Upper lobe of left lung (tissue), 6 donors: ENCODE measurements at places on chromosomes 5 and 9. TPM values are rescaled to one million over a fixed set of nuclear protein-coding genes. Genes with fewer than 3 reads are reported as not detected.

PAX5 gene
- 0.11 TPM for total RNA-seq

GRCh38 chr5:59528202-59528862 lies 365.2 kb downstream of the PDE4D start:
- DNase-seq = no peak
- no peak overlapping the region for H3K27ac ChIP-seq
- no peak overlapping the region for H3K4me3 ChIP-seq
- H3K4me1 ChIP-seq = no peaks in the 10 kb centered on the region
- H3K27me3 ChIP-seq = no peaks in the 10 kb centered on the region

DIAPH1 gene
- total RNA-seq = 106 TPM

DNA sequence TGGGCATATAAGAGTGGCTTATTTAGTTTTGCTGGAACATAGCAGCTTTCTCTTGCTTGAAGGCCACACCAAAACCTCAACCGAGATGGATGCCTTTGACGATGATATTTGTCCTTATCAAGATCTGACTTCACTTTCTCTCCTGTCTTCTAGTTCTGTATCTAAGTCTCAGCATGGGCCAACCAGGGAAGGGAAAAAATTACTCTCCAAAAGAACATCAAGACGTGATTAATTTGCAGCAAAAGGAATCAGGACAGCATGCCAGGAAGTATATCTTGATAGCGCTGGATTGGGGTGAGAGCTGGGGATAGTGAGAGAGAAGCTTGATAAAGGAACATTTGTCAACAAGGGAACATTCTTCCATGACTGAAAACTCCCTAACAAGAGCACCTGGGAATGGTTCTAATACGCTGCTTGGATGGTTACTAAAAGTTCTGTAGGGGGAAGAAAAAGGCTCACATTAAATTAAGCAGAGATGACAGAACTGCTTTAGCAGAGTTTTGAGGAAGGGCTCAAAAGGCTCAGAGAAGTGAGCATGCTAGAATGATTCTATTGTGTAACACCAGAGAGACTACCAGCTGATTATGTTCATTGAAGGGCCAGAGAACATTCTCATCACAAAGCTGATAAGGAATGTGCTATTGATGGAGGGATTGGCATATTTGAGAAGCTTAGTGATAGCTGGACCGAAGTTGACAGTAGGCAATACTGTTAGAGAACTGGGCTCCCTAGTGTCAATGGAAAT lies 21.6 kb upstream of the ANXA1 start:
- H3K36me3 ChIP-seq = no peaks in the 10 kb centered on the region
- no peaks in the 10 kb centered on the region for H3K27me3 ChIP-seq
- no peak overlapping the region for H3K27ac ChIP-seq
- H3K4me3 ChIP-seq = no peak overlapping the region

DNA sequence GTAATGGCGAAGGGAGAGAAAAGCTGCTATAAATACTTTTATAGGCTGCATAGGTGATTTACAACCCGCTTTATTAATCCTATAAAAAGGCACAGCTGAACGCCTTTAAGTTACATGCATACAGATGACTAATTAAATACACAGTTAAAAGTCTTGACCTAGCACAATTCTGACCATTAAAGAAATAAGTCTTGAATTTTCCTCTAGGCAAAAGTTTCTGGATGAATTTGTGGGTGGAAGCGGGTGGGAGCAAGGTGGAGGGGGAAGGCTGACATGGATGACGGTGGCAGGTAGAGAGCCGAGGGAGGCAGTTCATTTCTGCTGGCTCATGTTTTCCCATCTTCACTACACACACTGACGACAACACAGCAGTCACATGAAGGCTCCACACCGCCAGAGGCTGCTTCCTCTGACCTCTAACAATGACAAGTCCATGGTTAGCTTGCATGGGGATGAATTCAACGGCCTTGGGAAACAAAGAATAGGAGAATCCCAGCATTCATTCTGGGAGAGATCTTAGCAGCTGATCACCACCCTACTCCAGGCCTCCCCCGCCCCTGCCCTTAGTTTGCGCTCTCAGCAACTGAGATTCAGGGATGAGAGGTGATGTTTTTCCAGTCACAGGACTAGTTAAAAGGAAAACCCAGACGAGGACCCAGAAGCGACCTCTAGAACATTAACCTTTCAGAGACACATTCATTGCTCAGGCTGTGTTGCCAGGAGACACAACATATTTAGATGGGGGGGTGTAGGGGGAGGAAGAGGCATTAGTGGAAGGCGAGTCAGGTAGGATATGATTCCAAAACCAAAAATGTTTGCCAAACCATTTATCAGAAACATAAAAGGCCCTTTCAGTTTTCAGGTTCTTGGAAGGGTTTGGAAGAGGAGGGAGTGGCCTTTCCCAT lies 329.3 kb downstream of the PIK3R1 start:
- H3K27me3 ChIP-seq = no peaks in the 10 kb centered on the region
- no peak for DNase-seq
- no peaks in the 10 kb centered on the region for H3K4me1 ChIP-seq
- H3K4me3 ChIP-seq = no peak overlapping the region
- H3K27ac ChIP-seq = no peak overlapping the region
- H3K36me3 ChIP-seq = no peaks in the 10 kb centered on the region

- no peaks in the 10 kb centered on the region for H3K27me3 ChIP-seq
- H3K4me1 ChIP-seq = peaks cover 95% of the 10 kb centered on the region
- peaks cover 15% of the 10 kb centered on the region for H3K36me3 ChIP-seq
- no peak for DNase-seq
Measured at GRCh38 chr9:136532799-136533774, 12.8 kb downstream of the NOTCH1 start.

GRCh38 chr5:88203981-88204750 lies 64.5 kb downstream of the TMEM161B start:
- H3K27ac ChIP-seq = no peak overlapping the region
- no peaks in the 10 kb centered on the region for H3K27me3 ChIP-seq
- H3K4me1 ChIP-seq = no peaks in the 10 kb centered on the region
- no peak for DNase-seq

- no peaks in the 10 kb centered on the region for H3K36me3 ChIP-seq
- DNase-seq = no peak
- no peaks in the 10 kb centered on the region for H3K27me3 ChIP-seq
- H3K4me1 ChIP-seq = no peaks in the 10 kb centered on the region
Measured at GRCh38 chr5:95441636-95442035, 50.5 kb downstream of the FAM81B start.

AHRR gene
- 6.3 TPM for total RNA-seq

LEAP2 gene
- total RNA-seq = 1.0 TPM

GRCh38 chr5:170254056-170254455 lies 21.3 kb downstream of the C5orf58 start:
- no peak for DNase-seq
- no peak overlapping the region for H3K27ac ChIP-seq
- peaks cover 98% of the 10 kb centered on the region for H3K36me3 ChIP-seq

COL23A1 gene
- 1.4 TPM for total RNA-seq

IFNB1 gene
- not detected for total RNA-seq

DNA sequence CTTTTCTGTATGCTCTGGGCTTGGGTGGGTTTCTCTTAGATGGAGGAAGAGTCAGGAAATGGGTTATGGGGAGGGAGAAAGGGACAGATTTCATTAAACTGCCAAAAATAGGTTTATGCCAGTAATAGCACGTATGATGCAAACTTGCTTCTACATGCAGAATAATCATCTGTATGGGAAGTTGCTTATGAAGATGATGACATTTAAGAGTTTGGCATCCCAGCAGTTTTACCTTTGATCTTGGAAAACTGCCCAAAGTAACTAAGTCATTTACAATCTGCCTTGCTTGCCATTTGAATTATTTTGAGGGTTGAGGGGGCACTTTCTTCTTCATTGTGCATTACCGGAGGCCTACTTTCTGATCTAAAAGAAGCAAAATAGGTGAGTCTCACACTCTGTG lies 282.9 kb upstream of the ANKRD55 start:
- no peak overlapping the region for H3K27ac ChIP-seq
- no peaks in the 10 kb centered on the region for H3K36me3 ChIP-seq
- H3K4me1 ChIP-seq = peaks cover 18% of the 10 kb centered on the region
- no peak overlapping the region for H3K4me3 ChIP-seq
- H3K27me3 ChIP-seq = no peaks in the 10 kb centered on the region

RNF208 gene
- total RNA-seq = 5.4 TPM

GRCh38 chr9:24036459-24036858 lies 210.4 kb upstream of the ELAVL2 start:
- H3K27me3 ChIP-seq = no peaks in the 10 kb centered on the region
- no peaks in the 10 kb centered on the region for H3K4me1 ChIP-seq
- H3K36me3 ChIP-seq = no peaks in the 10 kb centered on the region
- no peak for DNase-seq
- no peak overlapping the region for H3K27ac ChIP-seq
- H3K4me3 ChIP-seq = no peak overlapping the region

GRCh38 chr9:93299418-93300174 lies 115.7 kb downstream of the WNK2 start:
- H3K27me3 ChIP-seq = no peaks in the 10 kb centered on the region
- no peak overlapping the region for H3K27ac ChIP-seq

- no peak overlapping the region for H3K27ac ChIP-seq
- DNase-seq = no peak
- H3K27me3 ChIP-seq = no peaks in the 10 kb centered on the region
- peaks cover 13% of the 10 kb centered on the region for H3K4me1 ChIP-seq
- no peaks in the 10 kb centered on the region for H3K36me3 ChIP-seq
Measured at GRCh38 chr5:107294211-107294550, 376.6 kb downstream of the EFNA5 start.

DNA sequence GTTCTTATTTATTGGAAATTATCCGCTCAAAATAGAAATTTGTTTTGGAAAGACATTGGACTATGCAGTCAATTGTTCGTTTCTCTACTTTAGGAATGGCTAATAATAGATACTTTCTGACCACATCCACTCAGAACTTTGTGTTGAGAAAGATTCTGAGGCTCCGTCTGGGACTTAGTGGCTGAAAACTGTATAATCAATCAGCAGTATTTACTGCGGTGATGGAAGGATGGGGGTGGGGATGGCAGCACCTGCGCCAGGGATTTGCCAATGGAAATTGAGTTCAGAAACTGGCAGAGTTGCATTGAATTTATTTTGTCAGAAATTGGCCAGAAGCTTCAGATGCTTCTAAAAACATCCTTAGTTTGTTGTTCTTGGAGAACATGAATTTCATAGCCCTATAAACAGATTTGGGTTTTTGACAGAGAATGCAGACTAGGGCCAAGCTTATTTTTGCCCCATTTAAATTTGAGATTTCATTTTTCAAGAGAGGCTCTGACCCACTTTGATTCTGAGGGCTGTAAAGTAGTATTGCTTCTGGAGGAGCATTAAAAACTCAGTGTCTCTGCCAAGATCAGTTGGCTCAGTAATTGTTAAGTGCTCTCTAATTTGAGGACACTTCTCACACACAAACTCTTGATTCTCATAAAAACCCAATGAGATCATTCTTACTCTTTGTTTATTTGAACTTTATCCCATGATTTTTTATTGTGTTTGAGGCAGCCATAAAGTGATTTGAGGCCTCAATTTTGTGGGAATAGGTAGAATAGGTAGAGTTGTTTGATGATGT lies 215.1 kb downstream of the CD180 start:
- no peaks in the 10 kb centered on the region for H3K4me1 ChIP-seq
- H3K27ac ChIP-seq = no peak overlapping the region
- no peaks in the 10 kb centered on the region for H3K36me3 ChIP-seq
- no peaks in the 10 kb centered on the region for H3K27me3 ChIP-seq

DNA sequence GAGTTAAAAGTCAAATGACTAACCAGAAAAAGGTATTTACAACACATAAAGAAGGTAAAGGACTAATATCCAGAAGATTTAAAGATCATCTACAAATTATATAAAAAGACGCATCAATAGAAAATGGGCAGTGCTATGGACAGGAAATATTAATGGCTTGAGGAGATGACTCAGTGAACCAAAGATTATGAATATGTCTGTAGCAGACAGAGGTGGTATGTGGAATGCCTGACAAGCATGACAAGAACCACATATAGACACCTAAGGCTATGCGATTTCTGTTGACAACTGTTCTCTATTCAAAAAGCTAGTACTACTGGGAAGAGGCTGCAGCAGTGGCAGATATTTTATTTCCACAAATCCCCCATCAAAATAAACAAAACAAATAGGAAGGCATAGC lies 177.0 kb upstream of the SH3GL2 start:
- H3K4me3 ChIP-seq = no peak overlapping the region
- H3K4me1 ChIP-seq = no peaks in the 10 kb centered on the region
- H3K27ac ChIP-seq = no peak overlapping the region
- no peaks in the 10 kb centered on the region for H3K36me3 ChIP-seq
- H3K27me3 ChIP-seq = no peaks in the 10 kb centered on the region

DNA sequence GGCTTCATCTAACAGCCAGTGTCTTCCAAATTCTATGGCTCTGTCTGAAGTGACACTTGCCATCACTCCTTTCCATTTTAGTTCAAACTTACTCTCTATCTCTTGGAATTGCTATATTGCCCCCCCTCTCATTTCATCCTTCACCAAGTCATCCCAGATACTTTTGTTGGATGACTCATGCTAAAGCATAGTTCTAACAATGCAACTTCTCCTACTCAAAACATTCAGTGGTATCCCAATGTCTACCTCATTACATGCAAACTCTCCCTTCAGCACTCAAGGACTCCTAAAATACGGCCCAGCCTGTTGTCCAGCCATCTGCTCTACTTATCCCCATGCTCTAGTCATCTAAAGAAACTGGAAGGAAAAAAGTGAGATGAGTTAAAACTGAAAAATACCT lies 171.6 kb downstream of the RASEF start:
- H3K27me3 ChIP-seq = no peaks in the 10 kb centered on the region
- no peaks in the 10 kb centered on the region for H3K4me1 ChIP-seq
- DNase-seq = no peak
- H3K36me3 ChIP-seq = no peaks in the 10 kb centered on the region

- no peaks in the 10 kb centered on the region for H3K36me3 ChIP-seq
- no peaks in the 10 kb centered on the region for H3K27me3 ChIP-seq
- no peak for DNase-seq
- no peak overlapping the region for H3K27ac ChIP-seq
Measured at GRCh38 chr9:76887003-76887821, 18.7 kb downstream of the PRUNE2 start.

DNA sequence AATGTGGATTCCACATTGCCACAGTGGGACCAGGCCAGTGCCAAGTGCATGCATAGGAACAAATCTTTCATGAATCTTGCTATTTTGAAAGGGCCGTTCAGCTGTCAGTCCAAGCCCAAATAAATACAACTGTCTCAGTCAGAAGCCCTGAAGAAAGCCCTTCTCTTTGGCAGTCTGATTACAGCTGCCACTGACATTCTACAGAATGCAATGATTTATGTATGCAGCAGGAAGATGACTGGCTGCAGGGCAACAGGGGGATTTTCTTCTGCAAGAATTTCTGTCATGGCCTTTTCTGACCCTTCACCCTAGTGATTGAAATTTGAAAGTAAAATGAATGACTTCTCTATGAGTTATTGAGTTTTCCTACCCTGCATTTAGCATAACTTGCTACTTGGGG lies 86.7 kb upstream of the FER start:
- no peak overlapping the region for H3K4me3 ChIP-seq
- H3K27ac ChIP-seq = no peak overlapping the region
- H3K27me3 ChIP-seq = no peaks in the 10 kb centered on the region
